ENCODE measurements at places on chromosomes 5 and 9.

DNA sequence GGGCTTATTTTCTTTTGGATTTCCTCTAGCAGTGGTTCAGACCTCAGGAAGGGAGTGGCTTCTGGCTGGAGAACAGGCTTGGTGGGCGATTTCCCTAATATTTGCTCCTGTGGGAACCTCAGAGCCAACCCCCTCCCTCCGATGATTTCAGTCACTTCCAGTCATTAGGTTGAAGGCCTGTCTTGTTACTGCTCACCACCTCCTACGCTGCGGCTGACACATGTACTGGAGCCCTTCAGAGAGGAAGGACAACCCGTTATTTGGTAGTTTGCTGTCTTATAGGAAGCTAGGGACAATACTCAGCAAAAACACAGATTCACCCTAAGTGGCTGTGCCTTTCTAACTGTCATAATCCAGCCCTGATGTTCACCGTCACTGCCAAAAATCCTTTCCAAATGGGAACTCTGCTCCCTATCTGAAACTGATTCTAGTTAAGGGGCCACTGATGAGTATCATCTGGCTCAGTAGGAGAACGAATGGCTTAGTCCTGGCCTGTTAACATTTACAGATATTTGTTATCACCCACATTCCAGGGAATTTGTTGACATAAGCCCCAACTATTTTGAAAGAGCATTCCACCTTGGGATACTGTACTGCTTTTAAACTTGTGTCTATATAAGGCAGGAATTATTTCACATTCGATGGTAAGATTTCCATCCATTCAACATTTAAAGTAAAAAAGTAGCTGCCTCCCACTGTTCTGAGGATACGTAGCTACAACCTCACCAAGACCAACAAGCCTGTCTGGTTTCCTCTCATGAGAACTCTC is 29.3 kb upstream of the ANKH start:
- no peak for DNase-seq

- no peak for DNase-seq
Observed at GRCh38 chr5:14528115-14528514, 53.5 kb upstream of the OTULINL start.

GRCh38 chr5:14143841-14144585 is 871 bp downstream of the TRIO start:
- peak; percentile 78 for DNase-seq

DNA sequence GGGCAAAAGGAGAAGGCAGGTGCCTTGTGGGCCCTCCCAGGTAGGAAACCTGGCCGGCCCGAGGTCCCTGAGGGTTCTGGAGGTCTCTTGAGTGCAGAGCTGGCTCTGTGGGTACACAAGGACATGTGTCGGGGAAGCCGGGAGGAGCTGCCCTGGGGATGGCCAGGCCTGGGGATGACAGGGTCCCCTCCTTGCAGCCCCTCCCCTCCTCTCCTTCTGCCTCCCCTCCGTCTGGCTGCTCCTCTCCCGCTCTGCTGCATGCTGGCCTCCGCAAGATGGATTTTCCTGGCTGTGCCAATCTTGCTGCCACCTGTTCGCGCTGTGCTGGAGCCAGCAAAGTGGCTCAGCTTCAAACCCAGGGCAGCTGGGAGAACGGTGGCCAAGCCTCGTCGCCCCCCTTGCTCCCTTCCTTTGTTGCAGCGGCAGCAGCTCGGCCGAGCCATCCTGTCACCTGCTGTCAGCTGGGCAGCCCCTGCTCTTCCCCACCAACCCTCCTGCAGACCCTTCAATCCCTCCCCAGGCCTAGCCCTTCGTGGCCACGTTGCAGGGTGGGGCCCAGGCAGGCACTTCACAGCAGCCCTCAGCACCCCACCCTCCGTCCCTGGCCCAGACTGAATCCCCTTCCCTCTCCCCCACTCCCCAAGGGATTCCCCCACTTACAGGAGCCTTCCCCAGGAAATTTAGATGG is 17.6 kb upstream of the UNC5A start:
- no peak for DNase-seq

DNA sequence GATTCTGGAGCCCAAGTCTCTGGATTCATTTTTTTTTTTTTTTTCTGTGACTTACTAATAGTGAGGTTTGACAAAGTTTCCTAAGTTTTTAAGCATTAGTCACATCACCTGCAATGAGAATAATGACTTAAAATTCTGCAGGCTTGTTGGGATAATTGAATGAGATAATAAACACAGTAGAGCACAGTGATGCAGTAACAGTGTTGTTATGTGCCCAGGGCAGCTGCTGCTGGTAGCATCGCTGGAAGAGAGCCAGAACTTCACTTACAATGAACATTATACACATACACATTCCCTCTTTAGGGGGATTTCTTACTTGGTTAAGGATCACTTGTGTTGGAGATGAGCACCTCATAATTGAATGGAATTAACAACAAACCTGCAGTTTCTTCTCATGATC is 78.9 kb downstream of the ALDH7A1 start:
- DNase-seq, result no peak

GRCh38 chr5:159208514-159209437 is 577 bp downstream of the RNF145 start:
- peak; percentile 70 for DNase-seq

- DNase-seq, result no peak
Observed at GRCh38 chr9:20569525-20569924, 52.8 kb downstream of the MLLT3 start.

DNA sequence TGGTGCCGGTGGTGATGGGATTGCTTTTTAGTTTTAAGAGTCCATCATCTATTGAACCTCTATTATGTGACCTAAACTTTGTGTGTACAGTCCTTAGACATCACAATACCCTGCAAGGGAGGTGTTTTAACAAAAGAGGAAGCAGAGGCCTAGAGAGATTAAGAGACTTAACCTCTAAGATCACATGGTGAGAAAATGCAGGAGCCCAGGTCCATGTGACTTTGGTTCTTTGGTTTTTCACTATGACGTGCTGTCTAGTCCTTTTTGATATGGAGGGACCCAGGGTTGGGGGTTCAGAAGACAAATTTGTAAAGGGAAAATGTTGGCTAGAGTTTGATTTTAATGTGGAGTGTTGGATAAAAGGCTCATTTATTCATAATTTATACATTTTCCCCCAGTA is 34.1 kb upstream of the TRMT10B start:
- DNase-seq, result no peak

GRCh38 chr5:1168796-1169195 is 32.6 kb upstream of the SLC6A19 start:
- no peak for DNase-seq

GRCh38 chr5:79573983-79574890 is 38.0 kb upstream of the TENT2 start:
- no peak for DNase-seq

GRCh38 chr9:117247266-117247665 is 167.6 kb downstream of the ASTN2 start:
- no peak for DNase-seq

DNA sequence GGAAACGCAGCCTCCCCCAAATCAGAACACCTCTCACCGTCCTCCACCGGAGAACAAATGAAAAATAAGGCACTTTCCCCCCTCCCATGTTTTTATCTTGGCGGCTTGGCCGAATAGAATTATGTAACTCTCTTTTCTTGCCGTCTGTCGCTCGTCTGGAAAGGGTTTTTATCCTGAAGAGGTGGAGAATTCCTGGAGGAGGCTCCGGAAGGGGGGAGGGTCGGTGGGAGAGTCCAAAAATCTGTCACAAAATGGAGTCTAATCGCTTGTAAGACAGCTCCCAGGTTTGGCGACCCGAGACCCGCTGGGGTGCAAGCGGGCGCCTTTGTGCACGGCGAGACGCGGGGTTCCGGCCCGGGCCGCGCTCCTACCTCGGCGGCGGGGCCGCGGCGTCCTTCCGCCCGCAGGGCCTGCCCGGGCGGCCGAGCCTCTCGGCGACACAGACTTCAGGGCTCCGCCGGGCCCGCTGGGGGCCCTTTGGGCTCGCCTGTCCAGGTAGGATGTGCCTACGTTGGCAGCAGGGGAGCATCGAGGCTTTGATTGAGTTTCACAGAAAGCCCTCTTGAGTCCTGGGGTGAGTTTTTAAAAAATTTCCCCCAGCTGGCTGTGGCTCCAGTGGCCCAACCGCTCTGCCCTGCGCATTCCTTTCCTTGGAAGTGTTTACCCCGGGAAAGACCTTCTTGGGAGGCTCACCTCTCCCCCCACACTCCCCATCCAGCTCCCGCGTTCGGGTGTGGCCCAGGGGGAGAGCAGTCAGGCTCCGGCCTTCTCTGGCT is 5.0 kb downstream of the LMX1B start:
- no peak for DNase-seq

DNA sequence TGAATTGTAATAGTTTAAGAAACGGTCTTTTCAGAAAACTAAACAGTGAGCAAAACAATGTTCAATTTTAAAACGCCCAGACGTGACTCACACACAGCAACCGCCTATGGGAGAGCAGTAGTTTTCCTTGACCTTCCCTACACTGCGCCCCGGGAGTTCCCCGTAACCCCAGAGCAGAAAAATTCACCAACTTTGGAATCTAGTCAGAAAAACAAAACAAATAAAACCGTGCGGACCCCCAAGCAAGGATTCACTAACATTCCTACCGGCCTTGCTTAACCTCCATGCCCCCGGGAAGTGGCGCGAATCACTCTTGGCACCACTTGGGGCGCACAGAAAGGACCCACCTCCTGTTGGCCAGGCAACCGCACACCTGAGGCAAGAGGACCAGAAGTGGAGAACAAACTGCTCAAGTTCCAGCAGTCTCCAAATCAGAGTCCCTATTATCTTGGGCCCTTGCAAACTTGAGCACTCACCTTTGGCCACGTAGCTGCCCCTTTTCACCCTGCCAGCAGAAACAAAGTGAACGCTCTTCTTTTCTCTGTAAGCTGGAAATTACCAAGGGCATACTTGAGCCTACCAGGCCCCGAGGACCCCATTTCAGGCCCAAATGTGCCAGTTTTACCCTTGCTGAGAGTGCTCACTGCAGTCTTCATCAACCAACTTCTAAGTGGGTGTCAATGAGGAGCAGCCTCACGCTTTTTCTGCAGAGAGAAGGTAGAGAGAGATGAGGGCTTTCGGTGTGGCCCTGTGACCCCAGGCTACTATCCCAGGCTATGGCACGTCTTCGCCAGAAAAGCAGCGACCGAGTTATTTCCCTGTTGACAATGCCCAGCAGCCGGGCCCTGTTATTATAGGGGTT is 189.7 kb downstream of the MEF2C start:
- DNase-seq, result no peak

DNA sequence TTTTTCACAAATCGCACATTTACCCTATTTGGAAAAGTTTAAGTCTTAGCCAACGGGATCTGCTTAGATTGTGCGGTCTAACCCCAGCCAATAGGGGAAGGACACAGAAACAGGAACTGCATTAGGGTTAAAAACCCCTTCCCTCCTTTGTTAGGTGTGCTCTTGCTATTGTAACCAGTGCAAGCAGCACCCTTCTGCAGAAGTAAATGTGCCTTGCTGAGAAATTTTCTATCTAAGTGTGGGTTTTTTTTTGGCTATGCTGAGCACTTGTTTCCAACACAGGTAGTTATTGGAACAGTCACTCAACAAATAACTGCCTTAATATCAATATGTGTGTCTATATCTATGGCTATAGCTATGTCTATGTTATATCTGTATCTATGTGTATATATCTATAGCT is 190.0 kb downstream of the TRIM32 start:
- DNase-seq, result no peak

DNA sequence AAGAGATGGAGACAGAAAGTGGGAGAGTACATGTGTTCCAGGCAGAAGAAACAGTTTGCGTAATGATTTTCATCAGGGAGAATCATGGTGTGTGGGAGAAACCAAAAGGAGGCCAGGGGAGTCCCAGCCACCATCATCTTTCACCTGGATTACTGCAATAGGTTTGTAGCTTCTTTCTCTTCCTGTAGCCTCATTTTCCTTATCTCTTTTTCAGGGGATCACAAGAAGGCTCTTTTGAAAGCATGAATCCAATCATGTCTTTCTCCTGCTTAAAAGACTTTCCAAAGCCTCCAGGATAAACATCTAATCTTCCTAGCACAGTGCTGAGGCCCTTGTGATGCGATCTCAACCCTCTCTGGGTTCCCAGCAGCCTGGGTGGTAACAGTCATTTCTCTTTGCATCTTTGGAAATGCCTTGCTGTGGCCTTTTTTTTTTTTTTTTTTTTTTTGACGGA is 10.3 kb upstream of the GPBP1 start:
- DNase-seq, result no peak

- peak; percentile 94 for DNase-seq
Observed at GRCh38 chr9:90102292-90102901, 497.6 kb downstream of the GADD45G start.

DNA sequence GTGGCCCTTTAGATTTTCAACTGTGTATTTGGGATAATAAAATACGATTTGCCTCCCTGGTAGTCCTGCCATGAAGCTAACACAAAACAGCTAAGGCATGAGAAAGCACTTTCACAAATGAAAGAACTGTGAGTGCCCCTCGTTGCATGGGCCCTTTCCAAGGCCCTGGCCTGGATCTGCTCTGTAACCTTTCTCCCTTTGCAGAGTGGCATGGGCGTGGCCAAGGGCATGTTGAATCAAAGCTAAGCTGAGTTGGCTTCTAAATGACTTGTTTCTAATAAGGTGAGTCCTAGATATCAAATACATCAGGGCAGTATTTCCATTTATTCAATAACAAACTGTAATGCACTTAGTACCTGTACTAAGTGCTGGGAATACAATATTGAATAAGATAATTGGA is 78.7 kb upstream of the PTPN3 start:
- no peak for DNase-seq

- DNase-seq, result no peak
Observed at GRCh38 chr5:79510638-79511037, 3.3 kb downstream of the HOMER1 start.

GRCh38 chr5:149056616-149057165 is 6.2 kb downstream of the SH3TC2 start:
- no peak for DNase-seq

DNA sequence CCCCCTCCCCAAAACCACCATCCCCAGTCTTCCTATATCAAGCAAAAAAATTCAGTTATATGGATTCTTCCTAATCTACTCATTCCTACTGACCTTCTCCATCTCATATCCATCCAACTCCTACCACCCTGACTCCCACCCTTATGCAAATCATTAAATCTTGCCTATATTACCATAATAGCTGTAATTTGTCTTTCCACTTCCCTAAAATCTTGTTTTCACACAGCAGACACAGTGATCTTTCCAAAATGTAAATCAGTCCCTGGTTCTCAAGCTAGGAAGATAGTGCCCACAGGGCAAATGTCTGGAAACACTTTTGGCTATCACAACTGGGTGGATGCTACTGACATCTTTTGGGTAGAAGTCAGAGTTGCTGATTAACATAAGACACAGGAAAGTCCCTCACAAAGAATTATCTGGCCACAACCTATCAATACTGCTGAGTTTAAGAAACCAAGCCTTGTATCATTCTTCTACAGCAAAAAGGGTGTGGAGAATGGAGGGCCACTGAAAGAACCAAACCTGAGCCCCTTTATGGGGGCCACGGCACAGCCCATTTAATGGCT is 1.4 kb downstream of the SRA1 start:
- DNase-seq, result no peak
